Adrenal gland (tissue), 19 donors: ENCODE measurements at places on chromosomes 11 and 22. TPM values are rescaled to one million over a fixed set of nuclear protein-coding genes. Genes with fewer than 3 reads are reported as not detected.

- no peak for DNase-seq
Measured at GRCh38 chr11:17578296-17578695, 31.2 kb downstream of the OTOG start.

- DNase-seq: peak; percentile 3
Measured at GRCh38 chr11:78497293-78497692, 77.4 kb downstream of the NARS2 start.

DNA sequence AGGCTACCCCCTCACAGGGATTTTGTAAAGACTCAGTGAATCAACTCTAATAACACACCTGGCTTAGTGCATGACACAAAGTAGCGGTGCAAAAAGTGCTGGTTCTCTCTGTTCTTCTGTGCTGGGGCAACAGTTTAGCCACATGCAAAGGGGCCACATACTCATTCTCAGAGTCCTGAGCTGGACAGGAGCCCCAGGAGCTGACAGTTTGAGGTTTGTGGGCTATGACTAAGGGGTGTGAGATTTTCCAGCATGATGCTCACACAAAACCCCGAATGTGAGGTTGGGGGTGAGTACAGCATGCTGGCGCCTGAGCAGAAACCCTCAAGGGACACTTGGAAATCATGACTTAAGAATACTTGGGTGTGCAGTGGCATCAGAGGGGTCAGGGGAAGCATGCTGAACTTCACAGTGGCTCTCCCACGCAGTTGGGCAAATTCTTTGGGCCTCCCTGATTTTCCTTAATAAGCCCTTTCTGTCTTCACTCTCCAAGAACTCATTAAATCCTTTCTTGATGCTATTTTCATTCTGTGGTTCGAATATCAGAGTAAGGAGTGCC, 31.0 kb downstream of the TMPRSS5 start:
- no peak for DNase-seq

DNA sequence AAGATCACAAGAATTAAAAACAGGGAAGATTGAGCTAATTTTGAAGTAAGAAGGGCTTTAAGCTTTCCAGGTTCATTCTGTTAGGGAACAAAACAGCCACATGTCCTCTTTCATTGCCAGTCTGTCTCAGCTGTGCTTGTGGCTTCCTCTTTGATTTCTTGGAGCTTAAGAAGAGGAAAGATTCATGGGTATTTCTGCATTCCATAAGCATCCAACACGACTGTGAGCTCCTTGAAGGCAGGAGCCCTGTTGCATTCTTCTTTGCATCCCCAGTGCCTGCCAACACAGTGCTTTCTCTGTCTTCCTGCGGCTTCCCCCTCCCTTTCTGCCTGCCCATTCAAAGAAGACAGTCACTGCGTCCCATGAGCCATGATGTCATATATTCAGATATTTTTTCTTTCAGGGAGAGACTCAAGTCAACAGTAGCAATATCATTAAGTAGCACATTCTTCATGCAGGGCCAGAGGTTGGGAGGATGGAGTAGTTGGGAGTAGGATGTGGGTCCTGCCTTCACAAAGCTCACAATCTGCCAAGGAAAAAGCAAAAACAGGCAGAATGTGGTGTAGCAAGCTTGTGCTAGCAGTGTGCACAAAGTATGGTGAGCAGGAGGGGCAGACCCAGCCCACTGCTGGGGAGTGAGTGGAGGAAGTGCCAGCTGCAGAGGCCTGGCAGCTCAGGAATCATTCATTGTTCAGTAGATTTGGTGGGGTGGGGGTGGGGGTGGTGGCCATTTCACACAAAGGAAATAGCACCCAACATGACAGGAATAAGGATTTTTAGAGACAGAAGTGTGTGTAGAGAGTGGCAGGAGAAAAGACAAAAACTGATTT, 162.1 kb upstream of the RASSF10 start:
- DNase-seq: no peak

GRCh38 chr11:58921778-58922390, 17.4 kb upstream of the GLYATL1 start:
- no peak for DNase-seq

MYOD1 gene
- not detected for total RNA-seq

KDM4E gene
- total RNA-seq: not detected

CNIH2 gene
- total RNA-seq: not detected
